ENCODE measurements at places on chromosomes 12 and 14. TPM values are rescaled to one million over a fixed set of nuclear protein-coding genes. Genes with fewer than 3 reads are reported as not detected.

The JPH4 gene
- 0.24 TPM for total RNA-seq

GRCh38 chr12:1807087-1807860 is 13.1 kb upstream of the LRTM2 start:
- DNase-seq, result no peak

- DNase-seq, result no peak
Observed at GRCh38 chr12:106178562-106178961, 39.8 kb upstream of the NUAK1 start.

- DNase-seq, result no peak
Observed at GRCh38 chr12:2413999-2414792, 361.4 kb downstream of the CACNA1C start.

- no peak for DNase-seq
Observed at GRCh38 chr14:69531135-69531534, 43.5 kb downstream of the CCDC177 start.

- no peak for DNase-seq
Observed at GRCh38 chr12:4899364-4899763, 10.3 kb upstream of the KCNA1 start.

- no peak for DNase-seq
Observed at GRCh38 chr14:68632054-68632895, 160.6 kb downstream of the ZFP36L1 start.

DNA sequence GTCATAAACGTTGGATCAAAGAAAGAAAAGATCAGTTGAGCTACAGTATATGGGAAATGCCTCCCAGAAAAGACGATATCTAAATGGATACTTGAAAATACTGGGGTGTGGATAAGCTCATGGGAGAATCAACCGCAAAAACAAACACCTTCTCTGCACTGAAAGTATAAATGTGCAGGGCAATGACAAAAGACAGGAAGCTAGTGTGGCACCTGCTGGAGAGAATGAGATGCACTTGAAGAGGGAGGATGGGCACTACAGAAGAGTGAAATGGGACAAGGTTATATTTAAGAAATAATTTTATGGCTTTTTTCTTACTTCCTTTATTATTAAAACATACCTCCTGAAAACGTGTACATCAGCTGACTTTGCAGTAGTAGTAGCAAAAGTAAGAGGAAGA is 153.7 kb downstream of the PRKD1 start:
- DNase-seq, result no peak

- no peak for DNase-seq
Observed at GRCh38 chr12:13154027-13154538, 42.4 kb upstream of the EMP1 start.

DNA sequence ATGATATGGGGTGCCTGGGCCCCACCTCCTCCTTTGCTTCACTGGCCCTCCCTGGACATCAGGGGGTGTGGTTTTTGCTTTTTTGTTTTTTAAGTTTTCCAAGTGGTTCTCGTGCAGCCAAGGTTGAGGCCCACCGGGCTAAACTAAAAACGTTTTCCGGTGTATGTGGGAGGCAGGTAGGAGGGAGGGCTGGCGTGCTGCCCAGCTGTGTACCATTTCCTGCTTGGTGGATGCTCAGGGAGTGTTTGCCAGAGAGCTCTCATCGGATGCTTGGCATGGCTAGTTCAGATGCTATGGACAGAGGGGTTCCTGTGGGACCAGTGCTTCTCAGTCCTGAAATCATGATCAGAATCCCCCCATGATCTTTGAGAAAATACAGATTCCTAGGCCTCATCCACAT is 246.4 kb downstream of the CACNA1C start:
- DNase-seq, result no peak

DNA sequence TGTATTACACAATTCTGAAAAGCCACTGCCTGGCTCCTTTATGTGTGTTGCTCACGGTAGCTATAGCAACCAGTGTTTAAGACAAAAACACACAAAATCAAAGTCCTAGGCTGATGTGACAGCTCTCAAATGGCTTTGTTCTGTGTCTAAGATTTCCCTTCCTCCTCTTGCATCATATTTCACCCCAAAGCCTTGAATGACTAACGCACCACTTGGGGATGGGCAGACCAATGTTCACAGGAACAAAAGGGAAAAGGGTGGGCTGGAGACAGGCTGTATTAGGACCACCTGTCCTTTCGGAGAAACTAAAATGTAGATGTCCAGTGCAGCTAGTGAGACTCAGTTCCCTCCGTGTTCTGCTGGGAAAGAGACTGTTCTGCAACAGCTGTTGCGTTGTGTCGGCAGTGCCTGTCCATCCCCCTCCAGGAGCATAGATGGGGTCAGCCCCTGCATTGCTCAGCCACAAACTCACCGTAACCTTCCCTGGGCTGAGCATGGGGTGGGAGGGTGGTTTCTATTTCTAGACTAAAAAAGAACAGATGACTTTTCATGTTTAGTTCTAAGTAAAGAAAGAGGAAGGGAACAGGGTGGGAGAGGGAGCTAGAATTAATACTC is 26.8 kb upstream of the DAAM1 start:
- no peak for DNase-seq

Data from Right ventricle myocardium inferior (tissue), 1 donor.